ENCODE measurements at places on chromosomes 3 and 15.

DNA sequence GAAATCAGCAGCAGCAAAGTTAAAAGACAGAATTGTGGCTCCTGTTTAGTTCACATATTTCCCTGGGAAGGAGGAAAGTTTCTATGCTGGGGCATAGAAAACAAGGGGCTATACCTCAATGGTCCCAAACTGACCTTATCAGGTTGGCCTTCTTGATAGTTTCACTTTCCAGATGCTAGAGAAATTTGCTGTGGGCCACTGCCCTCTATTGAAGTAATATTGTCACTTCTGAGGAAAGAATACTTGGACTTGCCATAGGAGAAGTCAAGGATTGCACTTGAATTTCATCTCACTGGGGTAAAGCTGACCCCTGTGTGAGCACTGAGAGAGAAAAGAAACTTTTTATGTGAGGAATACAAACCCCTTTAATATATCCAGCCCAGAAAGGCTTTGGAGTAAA is 49.3 kb upstream of the XCR1 start:
- no peak for DNase-seq

- DNase-seq: no peak
These were observed 78.5 kb upstream of the FAM174B start for GRCh38 chr15:92733934-92734521.

DNA sequence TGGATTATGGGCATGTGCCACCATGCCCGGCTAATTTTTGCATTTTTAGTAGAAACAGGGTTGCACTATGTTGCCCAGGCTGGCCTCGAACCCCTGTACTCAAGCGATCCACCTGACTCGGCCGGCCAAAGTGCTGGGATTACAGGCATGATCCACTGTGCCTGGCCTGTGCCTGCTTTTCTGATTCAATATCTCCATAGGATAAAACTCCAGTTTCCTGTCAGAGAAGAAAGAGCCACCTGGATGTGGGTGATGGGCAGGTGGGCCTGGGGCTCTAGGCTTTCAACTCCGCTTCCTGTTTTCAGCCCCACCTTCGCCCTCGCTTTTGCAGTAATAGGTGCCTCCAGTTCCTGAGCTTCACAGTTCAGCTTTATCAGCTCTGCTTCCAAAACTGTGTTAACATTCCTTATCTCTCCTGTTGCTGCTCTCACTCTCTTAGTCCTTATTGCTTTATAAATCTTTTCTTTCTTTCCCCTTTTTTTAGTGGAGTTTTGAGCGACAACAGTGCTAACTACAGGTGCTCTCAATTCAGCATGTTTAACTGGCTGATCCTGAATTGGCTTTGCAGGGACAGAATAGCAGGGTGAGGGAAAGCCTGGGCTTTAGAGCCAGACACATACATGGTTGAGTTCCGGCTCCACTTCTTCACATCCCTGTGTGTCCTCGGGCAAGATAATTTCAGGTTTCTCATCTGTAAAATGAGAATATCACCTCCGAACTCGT is 21.1 kb upstream of the PDE8A start:
- DNase-seq: no peak

GRCh38 chr15:101201411-101202174 is 50.3 kb downstream of the CHSY1 start:
- DNase-seq: no peak

- no peak for DNase-seq
These were observed 9.5 kb upstream of the TRIM69 start for GRCh38 chr15:44726568-44727484.

DNA sequence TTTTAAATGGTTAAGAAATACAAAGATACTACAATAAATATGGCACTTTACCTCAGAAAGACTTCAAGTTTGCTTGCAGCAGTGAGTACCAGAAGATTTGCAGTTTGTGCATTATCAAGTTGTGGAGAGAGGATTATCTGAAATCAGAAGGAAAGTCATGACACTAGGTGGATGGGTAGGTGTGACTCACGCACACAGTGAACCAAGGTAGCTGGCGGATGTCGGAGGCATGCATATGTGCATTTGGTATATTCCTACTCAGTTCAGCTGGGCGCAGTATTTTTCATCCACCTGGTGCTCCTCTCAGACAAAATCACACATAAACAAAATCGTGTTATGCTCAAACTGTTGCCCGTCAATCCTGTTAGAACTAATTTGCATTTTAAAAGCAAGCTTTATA is 351.0 kb downstream of the IGSF11 start:
- no peak for DNase-seq

- DNase-seq: no peak
These were observed 320.1 kb upstream of the WNT5A start for GRCh38 chr3:55807210-55807609.

DNA sequence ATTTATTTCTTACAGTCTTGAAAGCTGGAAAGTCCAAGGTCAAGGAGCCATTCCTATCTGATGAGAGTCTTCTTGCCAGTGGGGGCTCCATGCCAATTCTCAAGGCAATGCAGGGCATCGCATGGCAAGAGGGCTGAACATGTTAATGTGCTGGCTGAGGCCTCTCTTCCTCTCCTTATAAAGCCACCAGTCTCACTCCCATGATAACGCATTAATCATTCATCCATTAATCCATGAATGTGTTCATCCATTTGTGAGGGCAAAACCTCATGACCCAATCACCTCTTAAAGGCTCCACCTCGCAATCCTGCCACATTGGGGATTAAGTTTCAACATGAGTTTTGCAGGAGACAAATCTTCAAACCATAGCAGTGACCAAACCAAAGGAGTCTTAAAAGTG is 118.3 kb downstream of the PROS1 start:
- no peak for DNase-seq

DNA sequence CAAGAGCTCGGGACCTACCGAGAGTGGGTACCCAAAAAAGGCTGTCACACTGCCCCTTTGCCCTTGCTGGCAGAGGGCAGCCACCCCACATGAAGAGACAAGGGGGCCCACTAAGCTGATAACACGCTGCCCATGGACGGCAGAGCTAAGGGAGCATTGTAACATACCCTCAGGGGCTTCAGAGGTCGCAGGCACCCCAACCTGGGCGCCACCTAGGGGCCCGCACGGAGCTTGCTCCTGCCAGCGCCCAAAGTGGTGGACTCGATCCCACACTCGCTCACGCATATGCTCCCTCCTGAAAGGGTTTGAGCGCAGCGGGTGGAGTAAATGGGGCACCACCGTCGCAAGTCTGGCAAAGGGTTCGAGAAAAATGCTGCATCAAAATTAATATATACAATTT is 975.4 kb downstream of the ZPLD1 start:
- DNase-seq: no peak

GRCh38 chr3:138567403-138567802 is 26.7 kb downstream of the CEP70 start:
- DNase-seq: no peak

GRCh38 chr3:13258986-13259514 is 161.1 kb downstream of the NUP210 start:
- no peak for DNase-seq

- DNase-seq: no peak
These were observed 120.8 kb downstream of the GMPS start for GRCh38 chr3:155991212-155991611.

- DNase-seq: no peak
These were observed 124.8 kb upstream of the C15orf61 start for GRCh38 chr15:67396114-67396513.

- DNase-seq: no peak
These were observed 3.4 kb downstream of the HYAL3 start for GRCh38 chr3:50295553-50296431.

All from NCI-H1694 treated with DMSO at 0.1 percent for 48 hours (cell line).